ENCODE measurements at places on chromosomes 3 and 15.

- no peak for DNase-seq
Measured at GRCh38 chr3:30970183-30970582, 75.7 kb upstream of the GADL1 start.

DNA sequence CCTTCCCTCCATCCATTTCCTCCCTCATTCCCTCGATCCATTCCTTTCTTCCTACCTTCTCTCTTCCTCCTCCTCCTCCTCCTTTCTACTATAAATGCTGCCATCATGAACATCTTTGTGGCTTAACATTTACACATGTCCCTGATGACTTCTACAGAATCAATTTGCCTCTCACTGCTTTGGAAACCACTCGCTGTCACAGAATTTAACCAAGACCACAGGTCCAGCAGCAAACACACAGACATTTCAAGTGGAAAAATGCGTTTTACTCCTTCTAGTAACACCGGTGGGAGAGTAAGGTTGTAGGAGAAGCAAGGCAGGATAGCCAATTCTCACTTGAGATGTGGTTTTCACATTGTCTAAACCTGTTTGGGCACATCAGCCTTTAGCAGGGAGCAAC is 101.4 kb upstream of the LRIG1 start:
- DNase-seq: no peak

DNA sequence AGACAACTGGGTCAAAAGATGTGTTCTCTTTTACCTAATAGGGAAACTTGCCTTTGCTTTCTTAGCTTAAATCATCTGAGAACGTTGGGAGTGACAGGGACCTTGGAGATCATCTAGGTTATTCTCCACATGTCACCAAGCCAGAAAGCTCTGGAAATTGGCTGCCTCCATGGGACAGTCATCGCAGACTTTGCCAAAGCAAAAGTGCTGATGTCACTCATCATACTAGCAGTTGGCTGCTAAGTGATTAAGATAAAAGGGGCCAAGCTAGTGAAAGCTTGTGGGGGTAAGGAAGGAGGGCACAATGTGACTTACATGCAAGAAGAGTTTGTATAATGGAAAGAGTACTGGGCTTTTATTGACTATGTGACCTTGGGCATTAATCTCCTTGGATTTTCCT is 198.0 kb upstream of the PFN2 start:
- no peak for DNase-seq

- no peak for DNase-seq
Measured at GRCh38 chr3:157139938-157140534, 19.9 kb downstream of the CCNL1 start.

All from C1 segment of cervical spinal cord (tissue), 14 donors.